CD4-positive, alpha-beta T cell treated with Interleukin-15 for 1 hour (primary cell): ENCODE measurements at places on chromosomes 4 and X.

DNA sequence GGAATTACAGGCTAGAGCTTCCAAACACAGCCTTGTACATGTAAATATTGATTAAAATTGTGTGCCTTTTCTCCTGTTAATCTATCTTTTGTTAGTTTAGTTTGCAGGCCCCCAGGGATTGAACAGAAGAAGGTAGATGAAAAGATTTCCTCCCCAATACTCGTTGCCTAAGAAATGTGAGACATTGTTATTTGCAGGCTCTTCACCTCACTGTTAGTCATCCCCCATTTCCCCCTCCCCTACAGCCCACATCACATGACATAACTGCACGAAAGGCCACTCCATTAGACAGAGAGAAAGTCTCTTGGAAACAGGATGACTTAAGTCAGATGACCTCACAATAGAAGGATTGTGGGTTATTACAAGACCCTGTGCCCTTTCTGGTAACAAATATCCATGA is 13.3 kb upstream of the MID1 start:
- DNase-seq: no peak

GRCh38 chr4:120435179-120435578 is 368.5 kb upstream of the MAD2L1 start:
- no peak for DNase-seq

GRCh38 chr4:147899512-147899911 is 167.6 kb downstream of the ARHGAP10 start:
- no peak for DNase-seq

DNA sequence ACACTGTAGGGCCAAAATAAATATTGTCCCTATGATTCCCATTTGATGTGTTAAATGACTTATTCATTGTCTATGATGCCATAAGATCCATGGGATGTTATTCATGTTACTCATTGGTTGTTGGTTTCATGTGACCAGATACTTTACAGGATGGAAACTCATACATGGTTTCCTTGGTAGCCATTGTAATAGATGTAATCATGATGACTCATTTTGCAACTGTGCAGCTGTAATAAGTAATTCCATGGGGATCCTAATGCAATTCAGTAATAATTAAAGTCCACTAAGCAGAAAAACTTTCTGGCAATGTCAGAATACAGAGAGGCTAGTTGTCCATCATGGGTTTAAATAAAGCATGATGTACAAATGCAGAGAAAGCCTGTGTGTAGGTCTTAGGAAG is 389.7 kb upstream of the NR3C2 start:
- DNase-seq: no peak

- DNase-seq: peak; percentile 33
Measured at GRCh38 chr4:6925357-6925836, 15.8 kb downstream of the TBC1D14 start.

DNA sequence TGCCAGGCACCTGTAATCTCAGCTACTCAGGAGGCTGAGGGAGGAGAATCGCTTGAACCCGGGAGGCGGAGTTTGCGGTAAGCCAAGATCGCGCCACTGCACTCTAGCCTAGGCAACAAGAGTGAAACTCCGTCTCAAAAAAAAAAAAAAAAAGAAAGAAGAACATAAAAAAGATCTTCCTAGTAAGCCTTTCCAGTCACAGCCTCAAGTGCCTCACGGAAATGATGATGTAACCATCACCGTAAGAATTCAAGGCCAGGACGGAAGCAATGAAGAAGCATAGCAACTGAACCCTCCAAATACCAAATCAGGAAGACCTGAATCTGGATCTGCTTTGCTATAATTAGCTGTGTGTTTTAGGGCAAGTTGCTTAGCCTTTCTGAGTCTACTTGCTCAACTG is 28.8 kb downstream of the RBM47 start:
- DNase-seq: peak; percentile 55

GRCh38 chr4:84496706-84497503 is 2.2 kb downstream of the NKX6-1 start:
- DNase-seq: no peak

DNA sequence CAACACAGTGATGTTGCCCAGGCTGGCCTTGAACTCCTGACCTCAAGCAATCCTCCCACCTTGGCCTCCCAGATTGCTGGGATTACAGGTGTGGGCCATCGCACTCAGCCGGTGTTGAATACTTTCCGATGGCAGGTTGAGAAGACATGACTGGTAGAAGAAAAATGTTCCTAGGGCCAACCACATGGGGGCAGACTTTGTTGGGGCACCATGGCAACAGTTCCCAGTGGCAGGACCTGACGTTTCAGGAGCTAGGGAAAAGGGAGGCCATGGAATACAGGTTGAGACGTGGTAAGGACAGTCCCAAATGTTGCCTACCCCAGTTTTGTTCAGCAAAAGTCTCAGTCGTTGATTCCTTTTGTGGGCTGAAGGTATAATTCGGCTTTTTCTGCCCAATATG is 134.6 kb downstream of the ASMT start:
- no peak for DNase-seq

DNA sequence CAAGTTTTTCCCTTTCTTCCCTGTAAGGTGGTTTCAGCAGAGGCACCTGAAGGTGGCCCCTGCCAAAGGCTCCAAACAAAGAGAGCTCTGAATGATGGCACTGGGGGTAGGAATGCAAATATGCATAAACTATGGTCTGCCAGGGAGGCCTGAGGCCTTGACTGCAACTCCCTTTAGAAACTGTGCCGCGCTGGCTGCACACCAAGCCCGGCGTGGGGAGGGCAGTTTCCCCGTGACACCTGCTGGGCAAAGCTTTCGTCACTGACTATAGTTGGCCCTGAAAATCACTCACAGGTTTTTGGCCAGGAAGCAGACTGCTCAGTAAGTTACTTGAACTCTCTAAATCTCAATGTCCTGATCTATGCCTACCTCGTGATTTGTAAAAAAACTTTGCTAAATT is 97.8 kb upstream of the ATOH1 start:
- DNase-seq: no peak

DNA sequence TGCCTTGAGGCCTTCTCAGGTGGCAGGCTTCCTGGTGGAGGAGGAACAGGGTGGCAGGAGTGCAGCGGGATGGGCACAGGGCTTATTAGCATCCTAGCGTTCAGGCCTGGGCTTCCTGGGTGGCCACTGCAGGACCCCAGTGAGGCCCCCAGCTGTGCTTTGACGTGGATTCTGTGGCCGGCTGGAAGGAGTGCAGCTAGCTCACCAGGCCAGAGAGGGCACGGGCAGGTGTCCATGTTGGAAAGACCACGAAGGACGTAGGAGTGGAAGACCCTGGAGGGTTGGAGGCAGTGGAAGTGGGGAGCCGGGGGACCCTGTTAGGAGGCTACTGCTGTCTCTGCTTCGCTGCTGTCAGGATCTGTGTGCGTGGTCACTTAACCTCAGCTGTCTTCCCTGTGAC is 13.3 kb upstream of the TADA2B start:
- no peak for DNase-seq

DNA sequence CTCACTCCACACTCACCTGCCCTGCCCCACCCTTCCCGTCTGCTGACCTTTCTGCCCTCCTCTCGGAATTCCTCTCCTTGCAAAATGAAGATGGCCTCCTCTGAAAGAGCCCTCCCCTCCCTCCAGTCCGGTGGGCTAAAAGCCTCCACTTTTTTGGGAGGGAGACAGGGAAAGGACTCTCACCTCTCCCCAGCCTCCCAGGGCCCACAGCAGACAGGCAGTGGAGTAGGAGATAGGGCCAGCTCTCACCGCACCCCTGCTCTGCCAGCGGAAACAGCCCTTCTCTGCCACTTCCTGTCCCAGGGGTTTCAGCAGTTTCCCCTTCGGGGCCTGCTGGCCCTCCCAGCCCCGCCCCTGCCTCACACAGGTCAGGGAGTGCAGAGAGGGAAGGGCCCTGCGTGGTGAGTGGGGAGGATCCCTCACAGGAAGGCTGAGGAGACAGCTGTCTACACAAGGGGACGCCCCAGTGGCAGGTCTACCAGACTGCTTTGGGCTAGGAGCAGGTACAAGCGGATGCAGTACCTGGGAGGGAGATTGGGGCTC is 18.2 kb downstream of the ELF4 start:
- DNase-seq: peak; percentile 92

GRCh38 chr4:168039593-168039992 is 52.7 kb upstream of the ANXA10 start:
- no peak for DNase-seq

DNA sequence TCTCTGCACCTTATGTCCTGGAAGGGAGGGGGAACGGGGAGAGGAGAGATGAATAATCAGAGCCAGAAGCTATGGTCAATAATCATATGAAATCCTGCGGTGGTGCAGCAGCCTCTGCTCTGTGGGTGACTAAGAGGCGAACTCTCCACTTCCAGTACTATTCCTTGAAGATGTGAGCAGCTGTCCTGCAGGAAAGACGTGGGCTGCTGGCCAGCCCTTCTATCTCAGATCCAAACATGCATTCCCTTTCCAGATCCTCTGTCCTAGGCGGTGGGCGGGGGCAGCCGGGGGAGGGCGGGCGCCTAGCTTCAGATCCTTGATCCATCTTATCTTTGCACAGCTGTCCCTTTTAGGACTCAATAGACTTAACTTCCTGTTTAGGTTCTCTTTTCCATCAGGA is 34.5 kb downstream of the SPINK2 start:
- no peak for DNase-seq

GRCh38 chr4:168860827-168861226 is 149.2 kb downstream of the CBR4 start:
- no peak for DNase-seq

DNA sequence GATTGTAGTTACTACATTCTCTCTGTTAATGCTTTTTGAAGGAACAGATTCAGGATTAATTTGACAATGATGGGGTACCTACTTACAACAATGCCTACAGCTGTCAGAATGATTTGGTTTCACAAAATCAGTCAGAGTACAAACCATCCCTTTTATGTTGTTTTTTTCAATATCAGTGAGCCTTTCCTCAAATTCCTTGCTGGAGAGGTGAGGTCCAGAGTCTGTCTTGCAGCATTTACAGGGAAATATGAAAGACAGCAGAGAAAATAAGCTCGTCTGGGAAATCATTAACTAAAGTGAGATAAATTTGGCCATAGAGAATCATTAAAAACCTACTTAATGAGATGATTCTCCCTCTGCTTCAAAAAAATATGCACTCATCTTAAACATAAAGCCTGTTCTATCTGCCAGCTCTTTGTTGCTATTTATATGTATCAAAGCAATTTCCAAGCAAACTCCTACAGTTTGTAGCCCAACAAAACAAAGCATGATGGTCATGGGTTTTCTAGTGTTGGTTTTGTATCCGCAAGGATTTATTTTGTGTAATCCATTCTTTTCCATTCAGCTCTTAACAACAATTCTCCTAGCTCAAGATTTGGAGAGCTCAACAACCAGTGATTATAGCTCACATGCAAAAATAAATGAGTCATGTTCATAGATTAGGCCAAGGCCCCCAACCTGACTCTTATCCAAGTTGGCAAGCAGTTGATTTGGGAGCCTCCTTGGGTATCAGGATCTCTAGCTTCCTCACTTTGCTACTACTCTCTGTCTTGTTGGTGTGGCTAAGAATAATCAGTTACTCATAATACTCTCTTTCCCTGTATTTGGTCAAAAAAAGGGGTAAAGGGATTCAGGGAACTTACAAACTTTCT is 222.6 kb downstream of the ENOX2 start:
- DNase-seq: no peak

- no peak for DNase-seq
Measured at GRCh38 chrX:39336671-39337311, 535.5 kb downstream of the MID1IP1 start.

DNA sequence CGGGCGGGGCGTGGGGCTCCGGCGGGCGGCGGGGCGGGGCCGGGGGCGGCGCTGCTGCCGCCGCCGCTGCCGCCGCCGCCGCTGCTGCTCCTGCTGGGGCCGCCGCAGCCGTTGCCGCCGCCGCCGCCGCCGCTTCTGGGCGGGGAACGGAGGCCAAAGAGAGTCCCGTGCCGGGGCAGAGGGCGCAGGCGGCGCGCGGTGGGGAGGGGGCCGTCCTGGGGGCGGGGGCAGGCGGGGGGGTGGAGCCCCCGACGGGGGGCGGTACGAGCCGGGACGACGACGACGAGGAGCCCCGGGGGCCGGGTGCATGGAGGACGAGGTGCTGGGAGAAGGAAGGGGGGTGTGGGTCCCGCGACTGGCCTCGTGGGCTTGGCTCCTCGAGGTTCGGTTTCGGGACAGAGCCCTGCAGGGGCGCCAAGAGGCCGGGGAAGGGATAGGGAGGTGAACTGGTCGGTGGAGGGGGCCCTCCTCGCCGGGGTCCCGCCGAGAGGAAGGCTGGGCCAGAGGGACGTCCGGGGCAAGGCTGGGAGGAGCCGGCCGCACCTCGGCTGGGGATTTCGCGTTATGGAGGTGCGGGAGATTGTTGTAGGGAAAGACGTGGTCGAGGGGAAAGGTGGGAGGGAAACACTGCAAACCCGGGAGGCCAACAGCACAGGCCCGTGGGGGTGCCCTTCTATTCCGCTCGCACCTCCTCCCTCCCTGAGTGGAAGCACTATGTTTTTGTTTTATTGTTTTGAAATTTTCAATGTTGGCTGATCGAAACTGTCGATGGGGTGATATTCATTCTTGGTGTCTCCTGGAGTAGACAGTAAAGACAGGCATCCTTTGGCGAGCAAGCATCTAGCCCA is 1.9 kb downstream of the BCORL1 start:
- DNase-seq: peak; percentile 42

DNA sequence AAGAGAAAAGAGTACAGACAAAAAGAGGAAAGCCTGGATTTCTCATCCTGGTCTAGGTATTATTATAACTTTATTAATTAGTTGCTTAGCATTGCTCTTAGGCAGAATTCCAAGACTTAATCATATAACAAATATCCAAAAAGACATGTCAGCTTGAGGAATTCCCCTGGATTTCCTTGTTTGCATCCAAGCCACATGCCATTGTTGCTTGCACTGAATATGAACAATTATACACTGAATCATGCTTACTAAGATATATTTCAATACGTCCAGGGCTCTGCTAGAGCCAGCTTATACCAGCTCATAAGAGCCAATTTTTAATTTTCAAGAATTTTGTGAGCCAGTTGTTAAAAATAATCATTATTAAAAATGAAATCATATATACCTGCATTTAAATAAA is 5.5 kb upstream of the TLR10 start:
- DNase-seq: no peak

DNA sequence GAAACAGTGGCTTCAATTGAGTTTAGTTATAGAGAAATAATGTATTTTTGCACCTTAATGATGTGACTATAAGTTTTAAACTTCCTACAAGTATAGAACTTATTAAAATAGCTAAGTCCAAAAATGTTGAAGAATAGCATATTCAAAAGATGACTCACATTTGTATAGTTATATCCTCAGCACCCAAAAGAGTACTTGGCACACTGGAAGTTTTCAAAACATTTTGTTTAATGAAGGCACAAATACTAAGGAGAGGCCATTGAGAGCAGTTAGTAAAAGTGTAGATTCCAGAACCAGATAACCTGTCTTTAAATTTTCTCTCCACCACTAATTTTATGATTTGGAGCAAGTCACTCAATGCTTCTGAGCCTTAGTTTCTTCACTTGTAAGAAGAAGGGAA is 226.9 kb upstream of the MID1 start:
- no peak for DNase-seq

- no peak for DNase-seq
Measured at GRCh38 chrX:72641611-72642010, 69.0 kb upstream of the HDAC8 start.

- DNase-seq: no peak
Measured at GRCh38 chr4:17283832-17284231, 228.1 kb downstream of the QDPR start.
